ENCODE measurements at places on chromosomes 11 and 22. TPM values are rescaled to one million over a fixed set of nuclear protein-coding genes. Genes with fewer than 3 reads are reported as not detected.

The CALCA gene
- total RNA-seq, result not detected

DNA sequence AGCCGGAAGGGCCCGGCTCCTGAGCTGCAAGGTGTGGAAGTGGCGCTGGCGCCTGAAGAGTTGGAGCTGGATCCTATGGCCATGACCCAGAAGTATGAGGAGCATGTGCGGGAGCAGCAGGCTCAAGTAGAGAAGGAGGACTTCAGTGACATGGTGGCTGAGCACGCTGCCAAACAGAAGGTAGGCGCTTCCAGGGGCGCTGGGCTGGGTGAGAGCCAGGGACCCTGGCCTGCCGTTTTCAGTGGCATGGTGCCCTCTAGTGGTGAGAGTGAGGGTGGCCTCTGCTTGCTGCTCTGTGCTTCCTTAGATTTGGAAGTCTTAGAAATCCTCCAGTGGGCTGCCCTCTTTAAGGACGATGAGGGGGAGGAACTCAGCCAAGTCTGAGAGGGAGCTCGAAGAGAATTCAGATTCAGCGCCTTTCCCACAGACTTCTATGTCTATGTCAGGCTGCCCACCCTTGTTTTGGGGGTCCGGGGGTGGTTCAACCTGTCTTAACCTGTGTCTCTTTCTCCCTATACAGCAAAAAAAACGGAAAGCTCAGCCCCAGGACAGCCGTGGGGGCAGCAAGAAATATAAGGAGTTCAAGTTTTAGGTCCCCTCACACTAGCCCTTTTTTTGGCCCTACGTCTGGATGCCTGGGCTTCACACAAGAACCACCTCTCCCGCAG is 1.8 kb upstream of the PACS1 start:
- peaks cover 53% of the 10 kb centered on the region for H3K36me3 ChIP-seq
- H3K4me1 ChIP-seq, result no peaks in the 10 kb centered on the region
- H3K27me3 ChIP-seq, result no peaks in the 10 kb centered on the region
- peak overlapping the region; percentile 99 for H3K27ac ChIP-seq
- H3K4me3 ChIP-seq, result no peak overlapping the region

The DDX25 gene
- not detected for total RNA-seq

- no peaks in the 10 kb centered on the region for H3K27me3 ChIP-seq
- no peaks in the 10 kb centered on the region for H3K4me1 ChIP-seq
- peaks cover 77% of the 10 kb centered on the region for H3K36me3 ChIP-seq
- no peak overlapping the region for H3K4me3 ChIP-seq
- no peak for DNase-seq
- no peak overlapping the region for H3K27ac ChIP-seq
Measured at GRCh38 chr11:113817162-113817561, 37.6 kb downstream of the CLDN25 start.

DNA sequence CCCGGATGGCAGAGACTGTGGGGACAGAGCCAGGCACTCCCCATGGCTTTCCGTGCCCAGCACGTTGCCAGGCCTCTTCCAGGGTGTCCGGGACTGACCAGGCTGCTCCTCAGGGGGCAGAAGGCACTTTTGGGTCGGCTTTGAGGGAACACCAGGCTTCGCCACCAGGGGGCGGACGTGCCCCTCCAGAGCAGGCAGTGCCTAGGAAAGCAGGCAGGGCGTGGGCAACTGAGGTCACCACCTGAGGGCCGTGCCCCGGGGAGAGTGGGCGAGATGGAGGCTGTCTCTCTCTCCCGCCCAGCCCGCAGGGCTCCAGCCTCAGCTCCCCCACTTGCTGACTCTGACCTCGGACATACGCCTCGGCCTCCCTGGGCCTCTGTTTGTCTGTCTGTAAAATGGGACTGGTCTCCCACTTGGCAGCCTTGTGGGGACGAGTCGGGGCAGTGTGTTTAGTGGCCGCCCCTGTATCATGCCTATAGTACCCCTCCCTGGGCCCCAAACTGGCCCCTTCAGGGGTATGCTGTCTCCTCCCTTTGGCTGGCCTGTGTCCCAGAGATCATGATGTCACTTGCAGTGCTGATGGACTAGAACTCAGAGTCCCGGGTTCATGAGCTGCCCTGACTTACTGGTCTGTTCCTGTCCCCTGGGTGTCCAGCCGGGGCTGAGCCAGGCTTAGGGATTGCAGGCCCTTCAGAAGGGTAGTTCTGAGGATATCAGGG is 4.4 kb upstream of the PRR5 start:
- no peaks in the 10 kb centered on the region for H3K36me3 ChIP-seq
- H3K4me3 ChIP-seq, result no peak overlapping the region
- H3K4me1 ChIP-seq, result no peaks in the 10 kb centered on the region
- no peak overlapping the region for H3K27ac ChIP-seq
- H3K27me3 ChIP-seq, result no peaks in the 10 kb centered on the region

GRCh38 chr22:35505399-35506258 is 35.0 kb upstream of the RASD2 start:
- H3K4me3 ChIP-seq, result no peak overlapping the region
- H3K27ac ChIP-seq, result no peak overlapping the region

DNA sequence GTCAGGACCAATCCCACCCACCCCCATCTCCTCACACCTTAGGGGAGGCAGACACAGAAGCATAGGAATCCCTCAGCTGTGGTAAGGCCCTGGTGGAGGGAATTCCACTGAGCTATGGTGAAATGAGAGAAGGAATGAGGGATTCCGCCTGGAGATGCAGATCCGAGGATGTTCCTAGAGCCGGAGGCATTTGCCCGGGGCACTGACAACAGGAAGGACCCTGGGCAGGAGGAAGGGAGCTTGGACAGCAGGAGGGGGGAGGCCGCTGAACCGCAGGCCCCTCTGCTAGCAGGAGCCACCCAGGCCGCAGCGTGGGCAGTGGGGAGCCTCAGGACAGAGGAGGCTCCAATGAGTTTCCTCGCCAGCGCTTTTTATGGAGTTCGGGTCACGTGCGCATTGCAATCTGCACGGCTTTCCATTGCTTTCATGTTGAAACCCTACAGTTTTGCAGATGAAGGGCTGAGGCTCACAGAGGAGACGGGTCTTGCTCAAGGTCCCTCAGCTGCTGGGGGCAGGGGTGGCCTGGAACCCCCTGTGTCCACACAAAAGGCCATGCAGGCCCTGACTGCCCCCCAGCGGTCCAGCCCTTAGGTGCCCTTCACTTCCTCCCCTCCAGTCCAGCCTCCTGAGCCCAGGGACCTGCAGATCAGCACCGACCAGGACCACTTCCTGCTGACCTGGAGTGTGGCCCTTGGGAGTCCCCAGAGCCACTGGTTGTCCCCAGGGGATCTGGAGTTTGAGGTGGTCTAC is 15.5 kb downstream of the CSF2RB start:
- H3K36me3 ChIP-seq, result no peaks in the 10 kb centered on the region
- no peaks in the 10 kb centered on the region for H3K27me3 ChIP-seq
- no peak overlapping the region for H3K27ac ChIP-seq
- peak; percentile 32 for DNase-seq
- no peaks in the 10 kb centered on the region for H3K4me1 ChIP-seq

- H3K4me3 ChIP-seq, result no peak overlapping the region
- no peak overlapping the region for H3K27ac ChIP-seq
- no peak for DNase-seq
- H3K4me1 ChIP-seq, result no peaks in the 10 kb centered on the region
Measured at GRCh38 chr11:127339376-127339775, 338.8 kb upstream of the KIRREL3 start.

- no peaks in the 10 kb centered on the region for H3K4me1 ChIP-seq
- H3K27ac ChIP-seq, result no peak overlapping the region
- H3K27me3 ChIP-seq, result no peaks in the 10 kb centered on the region
- peaks cover 85% of the 10 kb centered on the region for H3K36me3 ChIP-seq
- DNase-seq, result no peak
Measured at GRCh38 chr22:29275819-29276565, 7.9 kb downstream of the EWSR1 start.

DNA sequence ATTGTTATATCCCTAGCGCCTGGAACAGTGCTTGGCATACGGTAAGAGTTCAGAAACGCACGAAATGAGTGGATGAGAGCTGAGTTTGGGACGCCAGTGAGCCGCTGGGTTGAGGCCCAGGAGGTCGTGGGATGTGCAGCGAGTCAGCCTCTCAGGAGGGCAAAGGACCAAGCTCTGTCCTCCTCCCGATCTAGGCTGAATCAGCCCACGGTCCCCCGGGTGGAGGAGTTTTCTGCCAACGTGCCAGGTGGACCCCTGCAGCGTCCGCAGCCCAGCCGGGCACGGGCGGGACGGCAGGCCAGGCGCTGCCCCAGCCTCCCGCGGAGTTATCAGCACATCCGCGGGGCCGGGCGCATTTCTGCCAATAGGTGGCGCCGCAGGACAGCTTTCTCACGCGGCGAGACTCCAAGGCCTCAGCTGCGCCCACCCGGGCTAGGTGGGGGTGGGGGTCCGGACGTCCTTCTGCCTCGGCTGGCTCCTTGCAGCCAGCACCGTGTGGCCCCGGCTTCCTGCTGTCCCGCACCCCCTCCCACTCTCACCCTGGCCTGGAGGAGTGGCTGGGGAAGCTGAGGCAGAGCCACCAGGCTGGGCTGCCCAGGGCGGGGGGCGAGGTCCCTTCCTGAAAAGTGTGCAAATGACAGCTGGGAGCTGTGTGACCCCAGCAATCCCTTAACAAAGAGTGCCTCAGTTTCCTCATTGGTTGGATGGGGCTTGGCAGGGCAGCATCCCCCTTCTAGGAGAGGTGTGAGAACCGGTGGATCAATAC is 2.2 kb upstream of the RPS19BP1 start:
- no peaks in the 10 kb centered on the region for H3K27me3 ChIP-seq
- H3K36me3 ChIP-seq, result peaks cover 7% of the 10 kb centered on the region
- H3K4me1 ChIP-seq, result no peaks in the 10 kb centered on the region
- H3K27ac ChIP-seq, result no peak overlapping the region
- H3K4me3 ChIP-seq, result no peak overlapping the region
- peak; percentile 84 for DNase-seq

The NAALADL1 gene
- 6.0 TPM for total RNA-seq

The MMP1 gene
- not detected for total RNA-seq

DNA sequence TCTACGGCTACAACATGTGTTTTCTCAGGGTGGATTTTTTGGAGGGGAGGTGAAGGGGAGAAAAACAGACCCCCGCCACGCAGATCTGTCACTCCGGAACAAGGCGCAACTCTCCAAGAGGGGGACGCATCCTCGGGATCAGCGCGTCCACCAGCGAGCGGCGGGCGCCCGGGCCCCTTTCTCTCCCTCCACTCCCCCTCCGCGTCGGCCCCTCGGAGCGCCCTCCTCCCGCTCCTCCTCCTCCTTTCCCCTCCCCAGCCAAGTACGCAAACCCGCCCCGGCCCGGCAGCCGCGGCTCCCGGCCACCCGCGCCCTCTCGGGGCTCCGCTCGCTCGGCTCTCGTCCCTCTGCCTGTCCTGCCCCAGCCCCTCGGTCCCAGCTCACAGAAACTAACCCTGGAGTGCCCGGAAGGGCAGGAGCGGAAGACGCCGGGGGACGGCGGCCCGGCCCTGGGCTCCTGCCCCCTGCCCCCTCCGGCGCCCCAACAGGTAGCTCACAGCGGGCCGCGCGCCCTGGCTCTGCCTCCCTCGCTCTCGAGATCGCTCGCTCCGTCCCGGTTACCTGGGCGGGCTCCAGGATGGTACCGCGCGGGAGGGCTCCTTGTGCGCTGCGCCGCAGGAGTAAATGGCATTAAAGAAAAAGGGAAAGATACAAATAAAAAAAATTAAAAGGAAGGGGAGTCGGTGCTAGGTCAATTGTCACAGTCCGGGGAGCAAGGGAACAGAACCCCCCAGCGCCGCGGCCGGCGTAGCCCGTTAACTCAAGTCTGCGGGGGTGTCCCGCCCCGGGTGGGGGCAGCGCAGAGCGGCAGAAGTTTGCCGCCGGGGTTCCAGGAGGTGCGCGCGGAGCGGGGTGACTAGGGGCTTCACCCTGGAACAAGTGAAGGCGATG is 131.4 kb upstream of the C11orf58 start:
- peak overlapping the region; percentile 98 for H3K27ac ChIP-seq
- no peak for DNase-seq
- no peaks in the 10 kb centered on the region for H3K27me3 ChIP-seq
- H3K4me3 ChIP-seq, result peak overlapping the region; percentile 80

The MYOD1 gene
- total RNA-seq, result not detected

DNA sequence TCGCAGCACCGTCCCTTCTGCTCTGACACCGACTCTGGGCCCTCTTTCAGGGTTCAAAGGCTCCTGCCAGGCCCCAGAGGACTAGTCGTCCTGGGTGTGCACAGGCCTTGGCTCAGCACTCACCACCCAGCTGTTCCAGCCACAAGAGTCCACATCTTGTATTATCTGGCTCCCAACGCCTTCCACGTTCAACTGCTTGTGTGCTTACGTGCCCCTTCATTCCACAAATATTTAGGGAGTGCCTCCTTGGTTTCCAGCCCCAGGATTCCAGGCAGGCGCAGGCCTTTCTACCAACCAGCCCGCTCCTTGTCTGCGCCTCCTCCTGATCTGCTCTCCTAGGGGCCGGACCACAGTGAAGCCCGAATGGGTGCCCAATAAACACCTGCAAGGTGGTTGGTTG is 70.9 kb downstream of the SCUBE1 start:
- H3K4me1 ChIP-seq, result no peaks in the 10 kb centered on the region
- no peak overlapping the region for H3K27ac ChIP-seq
- no peak overlapping the region for H3K4me3 ChIP-seq
- DNase-seq, result no peak
- H3K27me3 ChIP-seq, result no peaks in the 10 kb centered on the region

DNA sequence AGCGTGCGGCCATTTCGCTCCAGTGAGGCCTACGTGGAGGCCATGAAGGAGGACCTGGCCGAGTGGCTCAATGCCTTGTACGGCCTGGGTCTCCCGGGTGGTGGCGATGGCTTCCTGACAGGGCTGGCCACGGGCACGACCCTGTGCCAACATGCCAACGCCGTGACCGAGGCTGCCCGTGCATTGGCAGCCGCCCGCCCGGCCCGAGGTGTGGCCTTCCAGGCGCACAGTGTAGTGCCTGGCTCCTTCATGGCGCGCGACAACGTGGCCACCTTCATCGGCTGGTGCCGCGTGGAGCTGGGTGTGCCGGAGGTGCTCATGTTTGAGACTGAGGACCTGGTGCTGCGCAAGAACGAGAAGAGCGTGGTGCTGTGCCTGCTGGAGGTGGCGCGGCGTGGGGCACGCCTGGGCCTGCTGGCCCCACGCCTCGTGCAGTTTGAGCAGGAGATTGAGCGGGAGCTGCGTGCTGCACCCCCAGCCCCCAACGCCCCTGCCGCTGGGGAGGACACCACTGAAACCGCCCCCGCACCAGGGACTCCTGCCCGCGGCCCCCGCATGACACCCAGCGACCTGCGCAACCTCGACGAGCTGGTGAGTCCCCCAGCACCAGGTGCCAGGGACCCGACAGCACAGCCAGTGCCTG is 1.8 kb downstream of the GAS2L1 start:
- peak overlapping the region; percentile 88 for H3K27ac ChIP-seq
- no peaks in the 10 kb centered on the region for H3K4me1 ChIP-seq
- H3K27me3 ChIP-seq, result no peaks in the 10 kb centered on the region
- peak overlapping the region; percentile 91 for H3K4me3 ChIP-seq

DNA sequence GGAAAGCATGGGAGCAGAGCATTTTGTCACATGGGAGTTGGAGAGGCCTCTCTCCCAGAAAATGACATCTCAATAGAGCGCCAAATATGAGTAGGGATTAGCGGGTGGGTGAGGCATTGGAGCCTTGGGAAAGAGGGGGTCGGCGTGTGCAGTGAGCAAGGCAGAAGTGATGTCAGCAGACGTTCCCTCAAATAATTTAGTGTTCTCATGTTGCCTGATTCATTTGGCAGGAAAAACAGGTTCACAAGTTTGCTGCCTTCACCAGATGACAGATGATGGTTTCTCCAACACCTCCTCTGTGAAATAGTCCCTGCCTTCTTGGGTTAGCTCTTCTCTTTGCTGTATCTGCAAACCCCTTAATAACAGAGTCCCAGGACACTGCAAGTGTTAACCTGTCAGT is 118.5 kb upstream of the ARHGAP20 start:
- H3K27ac ChIP-seq, result no peak overlapping the region
- no peaks in the 10 kb centered on the region for H3K27me3 ChIP-seq
- no peaks in the 10 kb centered on the region for H3K36me3 ChIP-seq
- no peak for DNase-seq

GRCh38 chr11:74806267-74806666 is 57.6 kb downstream of the RNF169 start:
- H3K27me3 ChIP-seq, result no peaks in the 10 kb centered on the region
- peaks cover 26% of the 10 kb centered on the region for H3K4me1 ChIP-seq
- H3K27ac ChIP-seq, result no peak overlapping the region
- no peaks in the 10 kb centered on the region for H3K36me3 ChIP-seq
- no peak for DNase-seq

The OSBP gene
- 24.8 TPM for total RNA-seq

The WT1 gene
- 8.1 TPM for total RNA-seq

All from right atrium auricular region (tissue), 2 donors.